ENCODE measurements at places on chromosomes 4 and X.

- no peak for DNase-seq
Measured at GRCh38 chrX:19975845-19976244, 15.0 kb downstream of the BCLAF3 start.

DNA sequence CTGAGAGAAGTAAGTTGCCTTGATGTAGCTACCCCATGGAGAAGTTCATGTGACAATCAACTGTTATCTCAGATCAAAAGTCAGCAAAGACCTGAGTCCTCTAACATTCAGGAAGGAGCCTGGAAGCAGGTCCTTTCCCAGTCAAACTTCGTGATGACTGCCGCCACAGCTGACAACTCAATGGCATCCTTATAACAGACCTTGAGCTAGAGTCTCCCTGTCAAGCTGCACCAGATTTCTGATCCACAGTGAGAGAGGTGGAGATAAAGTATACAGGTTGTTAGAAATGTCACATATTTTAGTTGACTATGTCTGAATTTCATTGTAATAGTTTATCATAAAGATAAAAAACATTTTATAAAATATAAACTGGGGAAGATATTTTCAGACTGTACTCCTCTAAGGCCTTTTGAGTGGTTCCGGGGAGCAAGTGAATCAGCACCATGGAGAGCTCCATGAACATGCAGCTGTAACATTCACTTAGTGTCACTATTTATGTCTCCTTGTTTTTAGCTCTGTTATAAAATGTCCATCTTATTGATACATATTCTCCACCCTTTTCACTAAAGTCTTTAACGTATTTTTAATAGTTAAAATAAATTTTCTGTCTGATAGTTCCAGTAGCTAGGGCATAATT, 1653.5 kb upstream of the AGA start:
- peak; percentile 15 for DNase-seq

GRCh38 chr4:107825072-107825824, 516 bp downstream of the SGMS2 start:
- no peak for DNase-seq

GRCh38 chr4:38872620-38873019, 5.0 kb downstream of the FAM114A1 start:
- DNase-seq = no peak

GRCh38 chr4:5812506-5813229, 80.2 kb downstream of the CRMP1 start:
- peak; percentile 50 for DNase-seq

DNA sequence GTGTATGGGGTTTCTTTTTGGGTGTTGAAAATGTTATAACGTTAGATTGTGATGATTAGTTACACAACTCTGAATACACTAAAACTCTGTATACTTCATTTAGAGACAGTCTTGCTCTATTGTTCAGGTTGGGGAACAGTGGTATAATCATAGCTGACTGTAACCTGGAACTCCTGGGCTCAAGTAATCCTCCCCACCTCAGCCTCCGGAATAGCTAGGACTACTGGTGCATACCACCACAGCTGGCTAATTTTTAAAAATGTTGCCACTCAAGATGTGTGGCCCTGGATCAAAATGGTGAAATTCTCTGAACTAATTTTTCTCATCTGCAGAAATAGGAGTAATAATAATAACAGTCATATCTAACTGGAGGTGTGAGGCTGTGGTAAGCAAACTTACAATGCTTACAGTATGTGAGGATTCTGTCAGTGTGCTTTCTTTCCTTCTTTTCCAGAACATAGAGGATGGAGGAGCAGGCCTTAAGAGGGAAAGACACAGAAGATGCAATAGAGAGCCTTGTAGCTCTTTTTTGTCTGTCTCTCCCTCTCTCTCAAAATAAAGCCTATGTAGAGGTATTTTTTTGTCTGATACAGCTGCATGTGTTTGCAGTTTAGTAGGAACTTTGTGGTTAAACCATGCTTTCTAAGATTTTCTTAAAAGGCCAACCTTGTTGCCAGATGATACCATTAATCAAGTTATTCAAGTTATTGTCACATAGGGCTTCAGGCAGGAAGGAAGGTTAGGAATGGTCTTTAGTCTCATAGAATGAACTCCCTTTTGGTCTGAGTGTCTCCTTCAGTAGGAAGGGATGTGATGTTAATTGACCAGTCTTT, 7.5 kb downstream of the ADD1 start:
- DNase-seq = peak; percentile 32
